ENCODE measurements at places on chromosomes 1 and 21.

GRCh38 chr21:30831194-30831765 lies 1.7 kb upstream of the KRTAP7-1 start:
- no peak for DNase-seq

DNA sequence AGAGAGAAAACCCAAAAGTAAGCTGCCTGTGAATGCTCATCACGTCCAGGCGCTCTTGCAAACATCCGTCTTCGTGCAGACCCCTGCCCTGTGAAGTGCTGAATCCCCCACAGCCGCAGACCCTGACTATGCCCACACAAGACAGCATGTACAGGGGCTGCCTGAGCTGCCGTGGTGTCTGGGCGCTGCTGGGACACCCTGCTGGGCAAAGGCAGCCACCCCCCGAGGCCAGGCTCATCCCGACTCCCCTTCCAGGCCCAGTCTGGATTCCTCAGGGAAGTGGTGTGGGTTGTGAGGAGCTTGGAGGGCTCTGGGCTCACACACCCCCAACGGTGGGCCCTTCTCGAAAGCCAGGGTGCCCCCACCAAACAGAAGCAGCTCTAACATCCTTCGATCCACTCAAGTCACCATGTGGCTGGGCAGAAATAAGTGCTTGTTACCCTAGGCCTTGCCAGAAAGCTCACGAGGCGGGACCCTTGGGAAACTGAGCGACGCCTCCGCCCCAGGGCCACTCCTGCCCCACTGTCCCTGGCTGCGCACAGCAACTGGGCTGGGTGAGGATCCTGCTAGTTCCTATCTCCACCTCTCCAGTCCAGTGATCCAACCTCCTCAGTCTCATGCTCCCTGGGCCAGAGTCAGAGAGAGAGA lies 4.8 kb upstream of the WNT9A start:
- DNase-seq = no peak

DNA sequence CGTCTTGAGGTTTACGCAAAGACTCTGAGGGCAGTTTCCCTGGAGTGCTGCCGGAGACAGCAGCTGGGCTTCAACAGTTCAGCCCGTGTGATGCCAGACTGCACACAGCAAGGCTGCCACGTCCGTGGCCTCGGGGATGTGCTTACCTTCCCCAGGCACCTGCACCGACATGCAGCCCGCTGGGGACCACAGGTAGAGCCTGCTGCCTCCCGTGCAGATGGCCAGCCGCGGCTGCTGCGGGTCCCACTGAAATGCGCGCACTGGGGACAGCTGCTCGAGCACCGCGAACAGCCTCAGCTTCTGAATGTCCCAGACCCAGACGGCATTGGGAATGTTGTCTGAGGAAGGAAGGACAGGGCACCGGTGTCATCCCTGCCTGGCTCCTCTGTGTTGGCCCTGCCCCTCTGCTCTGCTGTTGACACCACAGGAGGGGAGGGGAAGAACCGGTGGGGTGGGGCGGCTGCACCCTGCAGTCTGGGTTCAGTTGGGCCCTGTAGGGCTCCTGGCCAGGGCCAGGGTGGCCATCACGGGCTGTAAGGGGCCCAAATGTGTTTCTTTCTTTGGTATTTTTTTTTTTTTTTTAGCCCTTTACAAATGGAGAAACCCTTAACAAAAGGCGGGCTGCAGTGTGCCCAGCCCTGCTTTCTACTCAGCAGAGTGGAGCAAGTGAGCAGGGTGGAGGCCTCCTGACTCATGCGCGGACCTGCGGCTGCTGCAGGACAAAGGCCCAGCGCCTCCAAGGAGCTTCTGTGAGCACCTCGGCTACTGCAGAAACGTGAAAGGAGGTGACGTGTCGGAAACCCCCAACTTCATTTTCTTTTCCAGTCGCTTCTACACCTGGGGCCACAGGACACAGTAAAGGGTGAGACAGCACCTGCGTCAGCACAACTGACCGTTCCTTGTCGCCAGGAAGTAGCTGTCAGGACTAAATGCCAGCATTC lies 6.8 kb downstream of the TPRG1L start:
- no peak for DNase-seq

DNA sequence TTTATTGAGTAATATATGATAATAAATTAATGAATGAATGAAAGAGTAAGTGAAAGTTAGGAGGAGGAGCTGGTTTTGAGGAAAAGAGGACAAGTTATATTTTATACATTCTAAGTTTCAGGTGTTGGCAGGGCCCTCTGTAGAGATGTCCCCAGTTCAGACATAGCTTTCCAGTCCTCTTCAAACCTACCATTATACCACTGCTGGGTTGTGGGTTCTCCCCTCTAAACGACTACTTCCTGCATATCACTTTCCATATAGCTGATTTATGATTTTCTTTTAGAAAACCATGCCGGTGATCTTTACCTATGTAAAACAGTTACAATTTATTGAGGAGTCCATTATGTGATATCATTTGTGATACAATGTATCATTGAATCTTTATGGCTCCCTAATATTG lies 116.9 kb downstream of the RUNX1 start:
- DNase-seq = no peak

GRCh38 chr1:162385280-162385623 lies 3.7 kb downstream of the C1orf226 start:
- no peak for DNase-seq

DNA sequence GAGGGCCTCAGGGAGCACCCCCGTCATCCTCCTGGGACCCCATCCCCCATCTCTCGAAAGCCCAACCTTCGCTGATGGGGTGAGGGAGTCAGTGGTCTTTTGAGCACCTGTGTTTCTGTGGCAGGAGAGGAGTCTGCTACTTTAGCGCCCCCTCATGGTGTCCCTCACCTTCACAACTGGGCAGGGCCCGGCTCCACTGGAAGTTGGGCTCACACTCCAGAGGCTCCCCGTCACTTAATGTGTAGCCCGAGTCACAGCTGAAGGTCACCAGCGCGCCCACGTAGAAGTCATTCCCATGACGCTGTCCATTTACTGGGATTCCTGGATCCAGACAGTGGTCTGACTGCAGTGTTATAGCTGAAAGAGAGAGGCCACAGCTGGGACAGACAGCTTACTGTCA lies 139.5 kb upstream of the HMGB4 start:
- no peak for DNase-seq

- peak; percentile 65 for DNase-seq
Measured at GRCh38 chr21:41878831-41879189, 334 bp downstream of the PRDM15 start.

- DNase-seq = no peak
Measured at GRCh38 chr1:30489737-30490389, 233.5 kb downstream of the MATN1 start.

DNA sequence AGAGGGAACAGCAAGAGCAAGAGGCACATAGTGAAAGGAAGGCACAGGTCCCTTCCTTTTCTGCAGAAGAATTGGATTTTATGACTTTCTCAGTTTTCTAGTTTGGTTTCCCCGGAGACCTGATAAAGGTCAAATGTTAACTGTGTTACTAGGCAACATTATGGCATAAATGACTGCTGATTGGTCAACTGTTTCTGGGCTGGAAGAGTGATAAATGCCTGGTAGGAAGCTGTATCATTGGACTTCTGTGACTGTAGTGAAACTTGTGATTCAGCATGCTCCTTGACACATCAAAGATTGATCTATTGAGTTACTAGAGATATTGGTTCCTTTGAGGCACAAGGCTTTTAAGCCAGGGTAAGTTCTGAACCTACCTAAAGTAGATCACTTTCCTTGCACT lies 55.7 kb downstream of the LRRC8C start:
- DNase-seq = no peak

DNA sequence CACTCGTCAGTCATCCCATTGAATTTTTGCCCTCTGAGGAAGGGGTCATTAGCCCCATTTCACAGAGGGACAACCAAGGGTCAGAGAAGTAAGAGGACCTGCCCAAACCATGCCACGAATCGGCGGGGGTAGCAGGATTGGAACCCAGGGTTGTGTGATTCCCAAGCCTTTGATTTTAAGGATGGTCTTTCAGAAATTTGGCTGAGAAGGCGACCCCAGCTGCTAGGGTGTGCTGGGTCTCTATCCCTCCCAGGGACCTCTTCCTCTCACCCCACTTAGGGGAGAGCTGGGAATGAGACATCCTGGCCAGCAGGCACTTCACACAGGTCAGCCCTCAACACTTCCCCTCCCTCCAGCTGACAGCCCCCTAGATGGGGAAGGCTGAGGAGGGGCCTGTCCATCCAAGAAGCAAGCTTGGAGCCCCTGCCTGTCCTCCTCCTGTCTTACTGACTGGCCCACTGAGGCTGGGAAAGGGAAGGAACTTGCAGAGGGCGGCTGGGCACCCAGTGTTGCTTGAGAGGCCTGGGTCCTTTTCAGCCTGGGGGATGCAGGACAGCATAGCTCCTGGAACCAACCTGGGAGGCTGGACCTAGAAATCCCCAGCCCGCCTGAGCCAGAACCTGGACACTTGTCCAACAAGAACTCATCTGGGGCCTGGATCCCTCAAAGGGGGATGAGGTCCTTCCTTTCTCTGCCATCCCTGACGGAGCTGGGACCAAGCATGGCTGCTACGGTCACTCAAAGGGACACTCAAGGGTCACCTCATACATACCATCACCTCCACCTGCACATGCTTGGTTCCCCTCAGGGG lies 1.7 kb downstream of the SDC3 start:
- DNase-seq = no peak

- DNase-seq = no peak
Measured at GRCh38 chr1:154324241-154324640, 1.1 kb upstream of the ATP8B2 start.

- no peak for DNase-seq
Measured at GRCh38 chr1:172779491-172779890, 120.6 kb downstream of the FASLG start.

- no peak for DNase-seq
Measured at GRCh38 chr21:43726686-43727518, 8.0 kb downstream of the PDXK start.

GRCh38 chr1:33272930-33273329 lies 16.6 kb downstream of the ZNF362 start:
- no peak for DNase-seq

DNA sequence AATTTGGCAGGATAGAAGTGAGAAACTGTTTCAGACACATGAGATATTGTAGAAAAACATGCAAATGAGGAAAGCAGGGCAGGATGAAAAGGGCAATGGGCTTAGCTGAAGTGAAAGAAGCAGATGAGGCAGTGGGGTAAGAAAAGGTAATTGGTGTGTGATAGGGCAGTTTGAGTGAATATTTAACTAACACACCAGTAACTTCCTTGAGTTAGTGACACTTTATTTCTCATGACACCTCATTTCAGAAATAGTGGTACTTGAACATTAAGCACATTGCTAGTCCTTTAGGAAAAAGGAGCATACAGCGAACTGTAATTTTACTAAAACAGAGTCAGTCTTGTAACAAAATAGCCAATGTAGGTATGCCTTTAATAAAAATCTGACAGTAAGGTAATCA lies 415.0 kb downstream of the DPYD start:
- no peak for DNase-seq

GRCh38 chr1:115356356-115356755 lies 18.3 kb upstream of the NGF start:
- DNase-seq = no peak

- no peak for DNase-seq
Measured at GRCh38 chr1:192904438-192904895, 95.6 kb downstream of the RGS2 start.

DNA sequence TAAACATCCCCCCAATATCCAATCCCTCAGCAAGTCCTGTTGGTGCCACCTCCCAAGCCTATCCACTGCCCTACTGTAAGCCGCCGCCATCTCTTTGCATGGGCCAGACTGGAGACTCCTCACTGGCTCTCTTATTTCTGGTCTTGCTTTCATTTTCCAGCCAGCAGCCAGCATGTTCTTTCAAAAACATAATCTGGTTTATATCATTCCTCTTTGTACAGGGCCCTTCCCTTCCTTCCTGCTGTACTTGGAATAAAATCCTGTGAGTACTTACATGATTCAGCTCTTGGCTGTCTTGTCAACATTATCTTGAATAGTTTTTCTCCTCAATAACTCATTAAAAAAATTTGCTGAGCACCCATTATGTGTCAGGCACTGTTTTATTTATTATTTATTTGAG lies 28.2 kb downstream of the TLR5 start:
- no peak for DNase-seq

DNA sequence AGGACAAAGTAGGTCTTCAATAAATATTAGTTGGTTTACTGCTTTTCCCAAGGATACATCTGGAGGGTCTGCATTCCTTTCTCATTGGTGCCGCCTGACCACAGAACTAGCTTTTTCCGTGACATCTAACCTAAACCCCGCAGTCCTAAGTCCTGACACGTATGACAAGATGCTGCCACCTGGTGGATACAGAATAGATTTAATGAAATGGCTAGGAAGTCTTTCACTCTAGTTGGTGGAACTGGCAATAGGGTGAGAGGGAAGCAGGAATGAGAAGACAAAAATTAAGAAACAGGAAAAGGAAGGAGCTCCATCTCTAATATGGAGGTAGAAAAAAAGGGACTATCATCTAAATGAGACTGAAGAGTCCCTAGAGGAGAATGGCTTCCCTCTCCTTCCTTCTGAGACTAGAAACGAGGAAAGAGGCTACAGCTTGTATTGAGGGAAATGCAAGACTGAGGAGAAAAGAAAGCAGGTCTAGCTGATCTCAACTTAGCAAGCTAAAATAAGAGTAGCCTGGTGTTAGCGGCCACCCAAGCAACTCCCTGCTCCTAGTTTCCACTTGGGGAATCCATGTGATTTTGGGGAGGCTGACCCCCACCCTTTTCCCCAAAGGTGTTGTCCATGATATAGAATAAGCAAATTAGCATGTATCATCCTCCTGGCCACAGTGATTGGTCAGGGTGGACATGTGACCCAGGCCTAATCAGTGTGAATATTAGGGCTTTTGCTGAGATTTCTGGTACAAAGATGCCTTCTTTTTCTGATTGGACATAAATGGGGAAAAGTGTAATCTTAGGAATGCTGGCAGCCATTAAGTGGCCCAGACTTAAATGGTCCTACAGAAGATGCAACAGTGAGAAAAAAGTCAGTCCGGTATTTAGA lies 5.9 kb downstream of the RFX5 start:
- DNase-seq = peak; percentile 17

GRCh38 chr1:28758420-28758819 lies 21.7 kb downstream of the YTHDF2 start:
- DNase-seq = no peak

- no peak for DNase-seq
Measured at GRCh38 chr1:16254263-16254928, 17.4 kb upstream of the CPLANE2 start.

GRCh38 chr1:43844114-43844513 lies 89.5 kb upstream of the ARTN start:
- DNase-seq = no peak

All from stimulated activated CD4-positive, alpha-beta T cell treated with anti-CD3 and anti-CD28 coated beads, Interleukin-15, amount 100 ng/mL, for 1 hour (primary cell).